Chondrocyte (in vitro differentiated cells): ENCODE measurements at places on chromosomes 1 and 21. TPM values are rescaled to one million over a fixed set of nuclear protein-coding genes. Genes with fewer than 3 reads are reported as not detected.
A peak's percentile ranks its signal among the peaks of the same experiment; 100 is the strongest.

DNA sequence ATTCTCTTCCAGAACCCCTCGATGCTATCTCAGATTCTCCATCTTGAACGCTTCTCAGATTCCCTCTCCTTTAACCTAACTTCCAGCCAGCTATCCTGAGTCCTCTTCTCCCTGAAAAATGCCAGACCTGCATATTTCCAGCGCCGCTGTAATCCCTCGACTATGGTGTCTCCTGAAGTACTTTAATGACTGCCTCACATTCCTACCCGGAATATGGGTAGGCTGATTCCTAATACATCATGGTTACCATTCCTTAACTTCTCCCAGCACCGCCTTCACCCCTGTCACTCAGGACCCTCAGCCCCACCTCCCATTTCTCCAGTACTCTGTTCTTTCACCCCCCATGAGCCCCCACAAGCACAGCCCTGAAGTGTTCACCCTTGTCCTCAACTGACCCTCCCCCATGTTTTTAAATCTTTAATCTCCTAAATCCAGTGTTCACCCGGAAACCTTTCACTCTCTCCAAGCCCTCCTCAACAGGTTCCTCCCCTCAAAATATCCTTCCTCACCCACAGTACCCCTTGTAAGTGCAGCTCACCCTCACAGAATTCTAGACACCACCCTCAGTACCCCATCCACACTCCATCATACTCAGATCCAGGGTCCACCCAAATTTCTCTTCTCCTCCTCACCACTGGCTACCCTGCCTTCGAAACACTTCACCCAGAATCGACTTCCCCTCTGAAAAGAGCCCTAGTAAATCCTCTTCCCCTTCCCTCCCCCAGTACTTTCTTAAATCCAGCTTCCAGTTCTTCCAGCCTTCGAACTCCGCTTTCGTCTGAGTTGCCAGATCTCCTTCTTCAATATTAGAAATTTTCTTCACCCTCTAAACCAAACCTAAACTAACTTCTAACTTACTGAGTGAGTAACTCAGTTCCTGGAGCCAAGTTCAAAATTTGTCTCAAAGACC, 922 bp downstream of the CPT2 start:
- peaks cover 2% of the 10 kb centered on the region for H3K36me3 ChIP-seq
- peak overlapping the region; percentile 97 for H3K4me3 ChIP-seq
- DNase-seq: no peak
- peak overlapping the region; percentile 94 for H3K27ac ChIP-seq
- H3K4me1 ChIP-seq: peaks cover 23% of the 10 kb centered on the region

EFCAB14 gene
- total RNA-seq: 49.0 to 69.5 TPM (median 52.2 TPM) in 3 replicates

DNA sequence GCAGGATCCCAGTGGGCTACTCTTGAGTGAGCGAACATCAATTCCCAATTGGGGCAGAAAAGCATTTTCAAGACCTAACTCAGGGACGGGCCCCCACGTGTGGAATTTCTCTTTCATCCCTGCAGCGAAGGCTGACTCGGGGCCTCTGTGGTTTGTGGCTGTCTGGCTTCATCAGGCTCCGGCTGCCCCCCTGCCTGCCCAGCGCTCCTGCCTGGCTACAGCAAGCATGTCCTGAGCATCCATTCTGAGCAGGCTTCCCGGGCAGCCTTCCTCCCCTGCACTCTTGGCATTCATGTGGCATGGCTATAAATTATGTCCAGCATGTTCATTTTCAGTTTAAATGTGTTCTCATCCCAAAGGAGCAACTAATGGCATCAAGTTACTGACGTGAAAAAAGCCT, 588.1 kb downstream of the KIF26B start:
- peak overlapping the region; percentile 42 for H3K27ac ChIP-seq
- H3K27me3 ChIP-seq: no peaks in the 10 kb centered on the region
- peaks cover 15% of the 10 kb centered on the region for H3K4me1 ChIP-seq
- DNase-seq: no peak
- no peak overlapping the region for H3K4me3 ChIP-seq

LRRC8B gene
- 1.2 to 3.2 TPM (median 1.5 TPM) in 3 replicates for total RNA-seq
